Hindlimb muscle (tissue), 1 donor: ENCODE measurements at places on chromosomes 3 and 15.
A peak's percentile ranks its signal among the peaks of the same experiment; 100 is the strongest.

GRCh38 chr3:61065451-61066011 lies 185.7 kb downstream of the FHIT start:
- DNase-seq = no peak

GRCh38 chr15:77024273-77025082 lies 29.6 kb downstream of the PSTPIP1 start:
- DNase-seq = peak; percentile 66

DNA sequence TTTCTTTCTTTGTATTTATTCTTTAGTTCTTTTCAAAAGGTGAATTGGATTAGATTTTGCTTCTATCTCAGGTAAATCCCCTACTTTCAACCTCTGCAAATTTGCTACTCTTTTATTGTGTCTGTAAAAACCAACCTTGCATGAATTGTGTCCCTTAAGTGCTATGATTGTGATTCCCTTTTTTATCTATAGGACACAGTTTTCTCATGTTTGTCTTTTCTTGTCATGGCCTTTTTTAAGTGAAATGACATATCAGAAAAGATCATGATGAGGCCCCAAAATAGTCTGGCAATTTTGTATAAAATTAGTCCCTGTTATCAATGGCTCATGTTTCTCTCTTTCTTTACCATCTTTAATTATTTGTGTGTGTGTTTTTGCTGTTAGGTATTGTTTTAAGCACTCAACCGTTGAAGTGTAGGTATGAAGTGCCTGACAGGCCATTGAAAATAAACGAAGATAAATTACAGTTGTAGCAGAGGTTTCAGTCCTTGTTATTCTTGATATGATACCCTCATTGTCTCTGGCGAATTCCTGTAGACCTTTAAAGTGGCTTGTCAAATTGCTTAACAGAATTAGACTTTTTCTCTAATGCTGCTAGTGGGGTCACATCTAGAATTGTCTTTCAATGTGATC lies 184.3 kb downstream of the UBE2E2 start:
- DNase-seq = no peak

GRCh38 chr3:77816366-77816765 lies 776.5 kb downstream of the ROBO2 start:
- DNase-seq = peak; percentile 6

DNA sequence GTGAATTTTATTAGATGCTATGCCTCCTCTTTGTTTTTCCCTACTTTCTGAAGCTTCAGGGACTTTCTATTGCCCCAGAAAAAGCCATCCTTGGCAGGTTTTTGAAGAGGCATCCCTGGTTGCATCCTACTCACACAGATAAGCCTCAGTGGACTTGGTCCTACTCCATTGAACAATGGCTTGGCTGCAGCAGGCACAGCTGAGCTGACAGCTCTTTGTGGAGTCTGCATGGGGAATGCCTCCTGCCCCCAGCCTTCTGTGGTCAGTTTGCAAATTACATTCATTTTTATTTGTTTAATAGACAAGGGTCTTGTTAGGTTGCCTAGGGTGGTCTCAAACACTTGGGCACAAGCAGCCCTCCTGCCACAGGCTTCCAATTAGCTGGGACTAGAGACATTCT lies 69.7 kb downstream of the NPAP1 start:
- no peak for DNase-seq

- DNase-seq = no peak
Measured at GRCh38 chr3:172530566-172530965, 7.3 kb upstream of the TNFSF10 start.

DNA sequence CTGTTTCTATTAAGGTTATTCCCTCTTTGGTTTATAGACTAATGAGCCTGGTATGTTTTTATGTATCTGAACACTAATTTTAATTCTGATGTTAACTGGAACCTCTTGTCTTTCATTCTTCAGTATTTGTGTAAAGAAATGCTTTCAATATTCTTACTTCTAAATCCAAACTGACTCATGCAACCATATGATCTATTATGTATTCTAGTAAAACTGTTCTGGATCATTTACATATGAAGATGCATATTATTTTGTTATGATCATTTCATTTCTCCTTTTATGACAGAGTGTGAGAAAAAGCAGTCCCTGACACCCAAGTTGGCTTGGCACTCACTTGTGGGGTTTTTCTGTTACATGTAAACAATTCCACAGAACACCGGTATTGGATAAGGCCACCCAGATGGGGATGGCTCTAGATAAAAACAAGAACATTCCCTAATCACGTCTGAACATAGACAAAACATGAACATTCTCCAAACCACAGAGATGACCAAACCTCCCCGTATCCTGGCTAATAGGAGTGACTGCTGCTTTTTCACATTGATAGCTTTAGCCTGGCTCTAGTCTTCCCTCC lies 72.2 kb upstream of the EPHB3 start:
- DNase-seq = no peak

GRCh38 chr3:175287361-175287963 lies 428.3 kb downstream of the NAALADL2 start:
- no peak for DNase-seq

GRCh38 chr15:83436513-83437158 lies 10.5 kb upstream of the SH3GL3 start:
- no peak for DNase-seq

DNA sequence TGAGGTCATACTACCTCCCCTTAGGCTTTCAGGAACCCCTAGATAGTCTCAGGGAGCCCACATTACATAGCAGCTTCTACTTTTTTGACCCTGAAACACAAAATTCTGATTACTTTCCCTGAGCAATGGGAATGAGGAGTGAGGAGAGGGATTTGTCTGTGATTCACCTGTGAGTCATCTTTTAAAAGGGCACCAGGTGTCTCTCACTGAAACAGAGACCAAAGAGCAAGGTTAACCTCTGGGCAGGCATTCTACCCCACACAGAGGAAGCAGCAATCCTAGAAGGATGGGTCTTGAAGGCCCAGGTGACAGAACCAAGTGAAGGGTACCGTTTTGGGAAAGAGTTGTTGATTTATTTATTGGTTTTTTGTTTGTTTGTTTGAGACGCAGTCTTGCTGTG lies 31.1 kb upstream of the UBE2E2 start:
- no peak for DNase-seq

DNA sequence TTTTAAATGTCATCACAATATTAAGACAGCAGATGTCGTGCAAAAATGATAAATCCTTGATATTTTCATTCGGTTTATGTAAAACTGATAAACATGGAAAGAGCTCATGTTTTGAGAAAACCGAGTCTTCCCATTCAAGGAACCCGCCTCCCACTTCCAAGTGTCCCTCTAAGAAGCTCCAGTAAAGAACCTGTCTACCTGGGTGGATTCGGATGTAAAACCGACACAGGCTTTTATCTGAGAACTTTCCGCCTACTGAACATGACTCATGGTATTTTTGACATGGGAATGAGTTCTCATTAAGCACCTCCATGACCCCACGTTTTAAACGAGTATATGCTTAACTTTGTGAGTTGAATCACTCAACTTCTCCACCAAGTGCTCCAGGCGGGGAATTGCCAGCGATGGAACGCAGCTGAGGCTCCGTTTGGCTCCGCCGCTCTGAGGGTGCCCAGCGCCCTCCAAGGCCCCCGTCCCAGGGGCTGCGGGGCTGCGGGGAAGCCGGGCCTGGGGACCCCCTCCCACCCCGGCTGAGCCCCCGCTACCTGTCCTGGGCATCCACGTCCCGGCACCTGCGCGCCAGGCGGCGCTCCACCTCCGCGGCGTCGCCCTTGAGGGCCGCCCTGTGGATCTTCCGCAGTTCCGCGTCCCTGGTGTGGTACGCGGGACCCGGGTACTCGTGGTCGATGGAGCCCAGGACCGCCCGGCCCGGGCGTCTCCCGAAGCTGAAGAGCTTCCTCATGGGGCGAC lies 119.9 kb downstream of the LMLN start:
- DNase-seq = no peak

- no peak for DNase-seq
Measured at GRCh38 chr15:78605201-78605600, 15.6 kb downstream of the CHRNA3 start.

- DNase-seq = no peak
Measured at GRCh38 chr3:77362936-77363335, 323.0 kb downstream of the ROBO2 start.

- no peak for DNase-seq
Measured at GRCh38 chr3:31249545-31249944, 283.2 kb upstream of the STT3B start.

GRCh38 chr15:50418041-50418583 lies 6.1 kb upstream of the USP8 start:
- DNase-seq = no peak

- no peak for DNase-seq
Measured at GRCh38 chr3:112199622-112200316, 66.7 kb upstream of the GCSAM start.

- DNase-seq = no peak
Measured at GRCh38 chr15:66001717-66002426, 132.6 kb downstream of the RAB11A start.

GRCh38 chr3:40951636-40952035 lies 247.7 kb upstream of the CTNNB1 start:
- DNase-seq = no peak

- DNase-seq = no peak
Measured at GRCh38 chr3:154728285-154728684, 298.3 kb upstream of the GPR149 start.

GRCh38 chr15:78075490-78076230 lies 1.9 kb downstream of the TBC1D2B start:
- peak; percentile 78 for DNase-seq

DNA sequence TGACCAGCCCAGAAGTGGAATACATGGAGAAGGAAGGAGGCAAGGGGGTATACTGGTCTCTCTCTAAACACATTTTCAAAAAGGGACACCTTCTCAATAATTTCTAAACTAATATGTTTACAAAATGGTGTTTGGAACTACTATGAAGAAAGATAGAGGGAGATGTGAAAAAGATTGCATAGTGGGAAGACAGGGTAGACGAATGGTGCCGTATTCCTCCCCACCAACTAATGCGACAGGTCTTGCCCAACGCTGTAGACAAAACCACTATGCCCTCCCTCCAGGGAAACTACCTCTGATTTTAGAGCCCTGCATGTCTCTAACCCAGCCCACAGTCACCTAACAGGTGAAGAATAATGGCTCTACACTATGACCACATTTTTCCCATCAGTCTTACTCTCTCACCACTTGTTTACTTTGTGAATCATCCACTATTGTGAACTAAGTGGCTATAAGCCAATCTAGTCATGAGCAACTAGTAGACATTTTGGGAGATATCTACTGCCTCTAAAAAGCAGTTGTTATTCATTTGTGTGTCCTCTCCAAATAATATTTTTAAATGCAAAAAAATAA lies 108.2 kb upstream of the UBE2E2 start:
- DNase-seq = no peak

DNA sequence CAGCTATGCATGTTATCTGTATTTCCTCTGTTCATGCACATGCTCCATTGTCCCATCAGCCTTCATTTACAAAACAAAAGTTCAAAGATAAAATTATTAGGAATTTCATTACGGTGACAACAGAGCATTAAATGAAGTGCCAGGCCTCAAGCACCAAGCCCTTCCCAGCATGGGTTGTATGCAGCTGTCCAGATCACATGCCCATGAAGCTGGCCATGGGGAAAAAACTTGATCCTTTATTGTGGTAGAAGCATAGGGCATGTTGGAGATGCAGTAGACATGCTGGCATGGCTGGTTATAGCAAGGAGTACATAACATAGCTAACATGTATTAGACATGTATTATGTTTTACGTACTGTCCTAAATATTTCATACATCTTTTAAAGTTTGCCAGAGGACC lies 4.1 kb upstream of the THRB start:
- no peak for DNase-seq

DNA sequence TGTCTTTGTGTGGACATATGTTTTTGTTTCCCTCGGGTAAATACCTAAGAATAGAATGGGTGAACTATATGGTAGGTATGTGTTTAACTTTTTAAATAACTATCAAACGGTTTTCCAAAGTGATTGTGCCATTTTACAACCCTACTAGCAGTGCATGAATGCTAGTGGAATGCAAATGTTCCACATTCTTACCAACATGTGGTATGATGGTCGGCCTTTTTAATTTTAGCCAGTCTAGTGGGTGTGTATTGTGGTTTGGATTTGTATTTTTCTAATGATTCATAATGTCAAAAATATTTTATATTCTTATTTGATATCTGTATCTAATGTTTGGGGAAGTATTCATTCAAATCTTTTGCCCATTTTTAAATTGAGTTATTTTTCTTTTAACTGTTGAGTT lies 68.2 kb upstream of the SMAD3 start:
- DNase-seq = no peak

GRCh38 chr15:89244574-89244903 lies 760 bp downstream of the FANCI start:
- no peak for DNase-seq

DNA sequence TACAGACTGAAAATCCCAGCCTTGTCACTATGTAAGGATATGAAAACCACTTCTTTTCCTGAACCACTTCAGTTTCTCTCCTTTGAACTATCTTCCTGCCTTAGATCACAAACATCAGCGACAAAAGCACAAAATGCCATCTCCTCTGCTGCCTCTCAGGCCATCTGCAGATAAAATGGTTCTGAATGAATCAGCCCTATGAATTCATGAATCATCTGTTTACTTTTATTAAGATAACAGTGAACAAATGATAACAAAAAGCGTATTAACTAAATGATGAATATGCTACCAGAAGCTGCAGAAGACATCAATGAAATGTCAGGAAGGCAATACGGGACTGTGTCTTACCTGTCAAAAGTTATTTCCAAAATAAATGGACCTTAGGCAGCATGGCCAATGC lies 928.1 kb downstream of the ROBO1 start:
- DNase-seq = no peak

- DNase-seq = no peak
Measured at GRCh38 chr15:69498987-69499386, 46.4 kb downstream of the RPLP1 start.

GRCh38 chr3:168124791-168125190 lies 29.1 kb upstream of the GOLIM4 start:
- DNase-seq = no peak

- no peak for DNase-seq
Measured at GRCh38 chr3:134255404-134255803, 4.7 kb upstream of the RYK start.

DNA sequence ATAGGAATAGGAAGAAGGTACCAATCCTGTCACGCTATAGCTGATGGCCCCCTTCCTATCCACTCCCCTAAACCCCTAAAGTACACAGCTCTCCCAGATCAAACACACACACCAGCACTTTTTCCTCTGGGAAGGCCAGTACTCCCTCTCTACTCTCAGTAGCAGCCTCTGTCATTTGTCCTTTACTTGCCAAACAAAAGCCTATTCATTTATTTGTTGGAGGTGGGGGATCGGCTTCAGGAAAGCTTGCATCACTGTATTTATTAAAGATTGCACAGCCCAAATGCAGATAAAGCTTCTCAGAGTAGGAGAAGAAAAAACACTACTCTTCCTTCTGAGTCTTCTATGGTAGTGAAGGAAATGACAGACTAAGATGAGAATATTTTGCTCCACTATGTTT lies 429.7 kb upstream of the RASGRP1 start:
- no peak for DNase-seq

DNA sequence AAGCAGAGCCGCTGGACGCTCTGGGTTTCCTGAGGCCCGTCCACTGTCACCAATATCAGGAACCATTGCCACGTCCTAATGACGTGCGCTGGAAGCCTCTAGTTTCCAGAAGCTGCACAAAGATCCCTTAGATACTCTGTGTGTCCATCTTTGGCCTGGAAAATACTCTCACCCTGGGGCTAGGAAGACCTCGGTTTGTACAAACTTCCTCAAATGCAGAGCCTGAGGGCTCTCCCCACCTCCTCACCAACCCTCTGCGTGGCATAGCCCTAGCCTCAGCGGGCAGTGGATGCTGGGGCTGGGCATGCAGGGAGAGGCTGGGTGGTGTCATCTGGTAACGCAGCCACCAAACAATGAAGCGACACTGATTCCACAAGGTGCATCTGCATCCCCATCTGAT lies 3.3 kb downstream of the RHO start:
- no peak for DNase-seq
